ENCODE measurements at places on chromosomes 2 and 18.

GRCh38 chr2:119827866-119828507 lies 68.3 kb downstream of the PTPN4 start:
- DNase-seq = no peak

- DNase-seq = no peak
Observed at GRCh38 chr2:18903750-18904149, 314.4 kb upstream of the NT5C1B start.

DNA sequence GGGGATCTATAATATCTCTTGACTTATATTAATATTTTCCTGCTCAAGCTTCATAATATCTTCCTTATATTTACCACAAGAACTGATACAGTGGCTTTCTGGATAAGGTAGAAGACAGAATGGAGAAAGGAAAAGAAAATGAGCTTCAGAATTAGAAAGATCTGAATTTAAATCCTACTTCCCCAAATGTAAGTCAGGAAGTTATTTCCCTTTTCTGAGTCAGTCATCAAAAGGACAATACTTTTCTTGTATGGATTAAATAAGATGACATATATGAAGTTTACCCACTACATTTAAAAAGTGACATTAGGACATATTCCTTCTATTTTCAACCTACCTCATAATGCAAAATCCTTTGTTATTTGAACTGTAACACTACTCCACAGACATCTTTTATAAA lies 19.0 kb downstream of the KRCC1 start:
- no peak for DNase-seq

DNA sequence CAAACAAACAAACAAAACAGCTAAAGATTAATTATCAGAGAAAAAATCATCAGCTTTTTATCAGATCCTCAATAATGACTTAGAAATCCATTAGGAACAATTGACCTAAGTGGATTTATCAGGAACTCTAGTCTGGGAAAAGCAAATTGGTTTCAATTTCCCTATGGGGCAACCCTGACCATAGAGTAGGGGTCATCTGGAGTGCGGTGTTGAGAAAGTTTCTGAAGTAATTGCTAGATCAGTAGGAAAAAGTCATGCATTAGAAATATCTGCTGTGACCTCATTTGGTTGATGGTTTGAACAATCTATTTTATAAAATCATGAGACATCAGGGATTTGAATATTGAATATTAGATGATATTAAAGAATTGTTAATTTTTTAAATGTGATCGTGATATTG lies 507.9 kb downstream of the TXNL1 start:
- DNase-seq = no peak

GRCh38 chr2:16254356-16254965 lies 314.1 kb downstream of the MYCN start:
- no peak for DNase-seq

DNA sequence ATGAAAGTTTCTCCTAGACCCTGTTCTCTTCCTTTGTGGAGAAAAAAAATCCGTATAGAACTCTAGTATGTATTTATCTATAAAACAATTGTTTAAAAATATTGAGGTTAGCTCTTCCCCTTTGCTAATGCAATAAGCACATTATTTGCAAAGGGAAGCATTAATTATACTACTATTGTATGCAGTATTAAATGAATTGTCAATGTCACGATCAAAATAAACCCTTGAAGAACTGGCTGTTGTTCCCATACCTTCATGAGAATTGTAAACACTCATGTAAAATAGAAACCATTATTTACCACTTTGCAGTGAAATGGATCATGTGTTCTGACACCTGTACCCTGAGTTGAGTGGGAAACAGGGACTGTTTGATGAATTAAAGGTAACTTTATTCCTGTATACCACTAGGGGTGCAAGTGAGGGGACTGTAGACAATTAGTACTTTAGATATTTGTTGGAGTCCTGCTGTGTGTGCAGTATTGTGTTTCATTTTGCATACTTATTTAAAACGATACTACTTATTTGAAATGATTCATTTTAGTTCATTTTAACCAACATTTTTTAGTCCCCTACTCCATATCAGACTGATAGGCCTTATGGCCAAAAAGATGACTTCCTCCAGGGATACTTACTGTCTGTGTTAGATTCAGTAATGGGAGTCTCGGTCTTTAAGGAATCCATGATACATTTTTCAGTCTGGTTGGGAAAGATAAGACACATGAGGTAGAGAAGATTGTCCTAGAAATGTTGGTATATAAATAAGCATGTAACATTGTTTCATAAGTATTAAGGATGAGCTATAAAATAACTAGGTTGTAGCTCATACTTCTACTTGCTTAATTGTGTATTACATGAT lies 7.9 kb downstream of the PKP4 start:
- DNase-seq = no peak
